Skin of body (tissue), 3 donors: ENCODE measurements at places on chromosomes 1 and 21.

DNA sequence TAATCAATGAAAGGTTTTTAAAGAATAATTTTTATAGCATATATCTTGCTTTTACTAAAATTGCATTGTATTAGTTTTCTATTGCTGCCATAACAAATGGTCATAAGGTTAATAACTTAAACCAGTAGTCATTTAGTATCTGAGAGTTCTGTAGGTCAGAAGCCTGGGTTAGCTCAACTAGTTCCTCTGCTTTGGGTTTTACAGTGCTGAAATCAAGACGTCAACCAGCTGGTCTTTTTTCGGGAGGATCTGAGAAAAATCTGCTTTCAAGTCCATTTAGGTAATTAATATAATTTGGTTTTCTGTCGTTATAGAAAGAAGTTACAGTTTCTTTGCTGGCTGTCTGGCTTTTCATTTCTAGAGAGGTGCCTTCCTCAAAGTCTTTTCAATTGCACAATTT lies 577.7 kb downstream of the MRPL39 start:
- DNase-seq: no peak

GRCh38 chr1:167500283-167500860 lies 18.0 kb downstream of the CD247 start:
- DNase-seq: no peak

- DNase-seq: no peak
Observed at GRCh38 chr1:6600410-6601048, 2.1 kb downstream of the KLHL21 start.

DNA sequence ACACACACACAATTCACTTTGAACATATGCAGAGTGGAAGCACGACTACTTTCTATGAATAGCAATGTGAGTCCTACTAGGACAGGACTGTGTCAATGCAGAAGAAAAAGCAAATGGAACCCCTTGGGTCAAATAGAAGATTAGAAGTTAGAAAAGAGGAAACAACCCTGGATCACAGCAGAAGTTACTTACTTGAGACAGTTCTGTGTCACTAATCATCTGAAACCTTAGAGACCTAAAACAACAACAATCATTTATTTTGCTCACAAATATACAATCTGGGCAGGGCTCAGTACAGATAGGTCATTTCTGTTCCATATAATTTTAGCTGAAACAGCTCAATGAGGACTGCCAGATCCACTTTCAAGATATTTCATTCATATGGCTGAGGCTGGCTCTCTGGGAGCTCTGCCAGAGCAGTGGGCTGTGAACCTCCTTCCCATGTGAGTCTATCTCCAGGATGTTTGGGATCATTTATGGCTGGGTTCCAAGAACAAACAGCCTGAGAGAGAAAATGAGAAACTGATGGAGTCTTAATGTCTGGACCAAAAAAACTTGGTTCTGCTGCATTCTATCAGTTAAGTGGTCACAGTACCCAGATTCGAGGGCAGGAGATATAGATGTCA lies 42.5 kb upstream of the IL10 start:
- DNase-seq: peak; percentile 73

DNA sequence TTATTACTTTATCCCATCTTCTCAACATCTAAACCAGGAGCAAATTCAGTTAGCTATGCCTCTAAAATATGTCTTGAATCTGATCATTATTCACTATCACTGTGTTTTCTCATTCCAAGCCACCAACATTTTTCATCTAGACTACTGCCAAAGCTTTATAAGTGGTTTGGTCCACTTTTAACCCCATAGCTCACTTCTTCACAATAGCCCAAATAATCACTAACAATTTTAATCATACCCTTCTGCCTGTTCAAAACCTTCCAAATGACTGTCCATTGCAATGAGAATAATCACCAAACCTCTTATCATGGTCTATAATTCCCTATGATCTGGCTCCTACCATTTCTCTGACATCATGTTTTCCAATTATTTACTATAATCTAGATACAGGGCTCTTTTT lies 149.8 kb upstream of the ZNHIT6 start:
- no peak for DNase-seq

DNA sequence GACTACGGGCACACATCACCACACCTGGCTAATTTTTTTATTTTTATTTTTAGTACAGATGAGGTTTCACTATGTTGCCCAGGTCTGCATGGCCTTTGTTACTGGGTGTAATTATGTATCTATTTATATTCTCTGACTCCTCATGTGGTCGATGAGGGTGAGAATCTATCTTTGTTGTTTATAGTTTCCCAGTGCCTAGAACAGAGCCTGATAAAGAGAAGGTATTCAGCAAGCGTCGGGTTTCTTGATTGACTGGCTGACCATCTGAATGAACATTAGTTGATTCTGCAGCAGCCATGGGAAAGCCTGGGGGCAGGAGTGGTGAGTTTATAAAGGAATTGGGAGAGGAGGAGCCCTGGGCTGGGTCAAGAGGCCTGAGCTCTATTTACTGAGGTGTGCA lies 28.5 kb downstream of the SERINC2 start:
- no peak for DNase-seq

- DNase-seq: peak; percentile 81
Observed at GRCh38 chr1:172429331-172430127, 9.0 kb downstream of the C1orf105 start.

DNA sequence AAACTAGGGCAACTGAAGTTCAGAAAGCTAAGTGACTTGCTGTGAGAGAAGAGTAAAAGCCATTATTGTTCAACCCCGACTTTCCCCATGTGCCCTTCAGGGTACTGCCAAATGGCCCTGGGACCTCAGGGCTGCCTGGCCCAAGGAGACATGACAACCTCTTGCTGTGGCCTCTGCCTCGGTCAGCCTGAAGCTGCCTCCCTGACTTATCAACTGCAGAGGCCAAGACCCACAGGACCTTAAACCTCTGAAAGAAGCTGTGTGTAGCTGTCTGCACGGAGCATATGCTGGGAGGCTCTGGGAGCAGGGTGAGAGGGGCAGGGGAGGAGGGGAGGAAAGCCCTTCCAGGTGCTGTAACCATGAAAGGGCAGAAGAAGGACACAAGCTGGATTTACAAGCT lies 35.9 kb downstream of the HMGB4 start:
- no peak for DNase-seq

DNA sequence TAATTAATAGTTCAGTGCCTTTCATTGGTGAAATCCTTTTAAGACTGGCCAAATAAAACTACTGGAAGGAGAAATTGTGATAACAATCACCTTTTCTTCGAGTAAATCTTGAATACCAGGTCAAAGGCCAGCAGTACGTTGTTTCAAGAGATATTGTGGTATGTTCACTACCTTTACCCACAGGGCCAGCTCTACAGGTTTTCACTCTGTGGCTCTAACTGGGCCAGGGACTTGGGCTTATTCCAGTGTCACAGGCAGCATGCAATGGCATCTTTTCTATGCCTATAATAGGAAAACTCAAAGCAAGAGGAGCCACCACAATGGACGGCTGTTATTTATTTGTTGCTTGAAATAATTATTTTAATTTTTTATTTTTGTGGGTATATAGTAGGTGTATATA lies 26.8 kb upstream of the LRIF1 start:
- no peak for DNase-seq

DNA sequence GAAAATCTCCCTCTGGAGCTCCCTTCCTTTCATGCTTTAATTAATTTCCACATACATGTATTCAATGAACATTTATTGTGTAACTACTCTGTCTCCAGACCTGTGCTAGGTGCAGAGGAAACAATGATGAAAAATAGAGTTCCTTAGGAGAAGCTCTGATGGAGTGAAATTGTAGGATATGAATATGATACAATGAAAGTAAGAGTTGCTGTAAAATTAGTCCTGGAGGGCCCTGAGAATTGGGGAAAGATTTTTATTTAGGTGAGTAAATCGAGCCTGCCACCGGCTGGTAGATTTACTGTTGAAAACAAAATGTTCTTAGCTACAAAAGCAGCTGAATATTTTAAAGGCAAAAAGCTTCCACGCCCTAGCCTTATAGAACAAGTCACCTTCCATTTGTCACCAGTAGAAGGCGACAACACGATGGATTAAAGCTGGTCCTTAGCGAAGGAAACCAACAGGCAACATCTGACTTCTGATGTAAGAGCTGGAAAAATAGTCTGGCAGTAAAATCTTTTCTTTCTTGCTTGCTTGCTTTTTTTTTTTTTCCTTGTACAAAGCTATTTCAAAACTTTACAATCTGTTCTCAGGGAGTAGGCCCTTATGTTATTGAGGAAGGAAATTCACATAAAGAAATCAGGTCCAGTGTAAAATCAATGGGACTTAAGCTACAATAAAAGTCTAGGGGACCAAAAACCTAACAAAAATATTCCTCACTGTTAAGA lies 82.0 kb upstream of the ROR1 start:
- peak; percentile 97 for DNase-seq

DNA sequence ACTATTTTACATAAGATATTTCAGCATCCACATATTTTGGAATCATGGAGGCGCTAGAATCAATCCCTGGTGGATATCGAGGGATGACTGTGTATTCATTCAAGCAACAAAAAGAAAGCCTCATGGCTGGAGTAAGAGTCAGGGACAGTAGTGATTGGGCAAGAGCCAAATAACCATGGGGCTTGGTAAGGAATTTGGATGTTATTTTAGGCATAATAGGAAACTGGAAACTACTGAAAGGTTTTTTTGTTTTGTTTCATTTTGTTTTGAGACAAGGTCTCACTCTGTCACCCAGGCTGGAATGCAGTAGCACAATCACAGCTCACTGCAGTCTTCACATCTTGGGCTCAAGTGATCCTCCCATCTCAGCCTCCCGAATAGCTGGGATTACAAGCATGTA lies 33.8 kb upstream of the EYA3 start:
- no peak for DNase-seq

- no peak for DNase-seq
Observed at GRCh38 chr1:230504310-230504709, 78.2 kb upstream of the PGBD5 start.

DNA sequence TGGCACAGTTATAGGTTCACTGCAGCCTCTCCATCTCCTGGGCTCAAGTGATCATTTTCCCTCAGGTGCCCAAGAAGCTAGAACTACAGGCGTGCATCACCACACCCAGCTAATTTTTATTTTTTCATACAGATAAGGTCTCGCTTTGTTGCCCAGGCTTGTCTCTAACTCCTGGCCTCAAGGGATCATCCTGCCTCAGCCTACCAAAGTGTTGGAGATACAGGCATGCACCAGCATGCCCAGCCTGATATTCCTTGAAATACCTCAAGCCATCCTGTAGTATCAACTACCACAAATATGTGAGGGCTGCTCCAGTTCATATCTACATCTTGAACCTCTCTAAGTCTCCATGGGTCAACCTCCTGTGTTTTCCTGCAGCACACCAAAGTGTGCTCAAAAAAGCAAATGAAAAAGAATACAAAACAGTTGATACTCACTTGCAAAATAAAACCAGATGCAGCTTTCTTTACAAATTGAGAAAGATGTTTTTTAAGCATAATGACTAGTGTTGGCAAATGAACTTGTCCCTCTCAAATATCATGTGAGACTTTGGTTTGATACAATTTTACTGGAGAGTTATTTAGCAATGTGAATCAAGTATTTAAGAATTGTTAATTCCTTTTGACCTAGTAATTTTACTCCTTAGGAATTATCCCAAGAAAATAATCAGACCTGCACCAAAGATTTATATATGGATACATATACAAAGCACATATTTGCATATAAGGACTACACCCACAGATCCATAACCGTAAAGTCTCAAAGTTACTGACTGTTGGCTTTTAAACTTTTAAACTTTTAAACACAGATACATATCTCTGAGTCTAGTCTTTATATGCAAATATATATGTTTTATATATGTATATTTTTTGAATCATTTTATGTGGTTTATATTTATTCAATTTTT lies 197.7 kb downstream of the NRIP1 start:
- DNase-seq: no peak

DNA sequence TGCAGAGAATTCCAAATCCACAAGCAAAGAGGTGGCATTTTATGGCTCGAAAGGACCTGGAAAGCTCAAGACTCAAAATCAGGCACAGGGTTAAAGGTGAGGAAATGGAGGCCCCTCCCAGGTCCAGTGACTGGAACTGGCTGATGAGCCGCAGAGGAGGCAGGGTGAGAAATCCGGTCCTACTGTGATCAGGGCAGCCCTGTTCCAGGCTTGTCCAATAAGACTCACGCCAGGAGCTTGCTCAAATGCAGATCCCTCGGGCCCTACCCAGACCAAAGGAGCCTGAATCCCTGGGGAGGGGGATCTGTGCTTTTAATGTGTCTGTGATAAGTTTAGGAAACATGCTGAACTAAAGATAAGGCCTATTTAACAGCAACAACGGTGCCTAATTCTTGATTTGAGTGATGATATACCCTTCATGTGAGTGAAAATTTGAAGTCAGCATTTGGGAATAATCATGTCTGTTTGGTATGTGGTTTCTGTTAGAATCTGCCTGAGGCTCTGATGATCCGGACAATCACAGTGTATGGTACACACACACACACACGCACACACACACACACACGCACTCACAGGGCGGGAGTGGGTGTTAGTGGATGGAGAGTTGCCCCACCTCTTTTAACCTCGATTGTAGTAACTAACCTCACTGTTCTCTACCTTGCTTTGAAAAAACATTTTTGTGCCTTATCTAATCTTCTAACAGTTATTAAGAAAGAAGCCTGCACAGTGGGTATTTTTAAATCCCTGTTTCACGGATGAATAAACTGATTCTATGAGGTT lies 54.1 kb upstream of the LYST start:
- DNase-seq: no peak

DNA sequence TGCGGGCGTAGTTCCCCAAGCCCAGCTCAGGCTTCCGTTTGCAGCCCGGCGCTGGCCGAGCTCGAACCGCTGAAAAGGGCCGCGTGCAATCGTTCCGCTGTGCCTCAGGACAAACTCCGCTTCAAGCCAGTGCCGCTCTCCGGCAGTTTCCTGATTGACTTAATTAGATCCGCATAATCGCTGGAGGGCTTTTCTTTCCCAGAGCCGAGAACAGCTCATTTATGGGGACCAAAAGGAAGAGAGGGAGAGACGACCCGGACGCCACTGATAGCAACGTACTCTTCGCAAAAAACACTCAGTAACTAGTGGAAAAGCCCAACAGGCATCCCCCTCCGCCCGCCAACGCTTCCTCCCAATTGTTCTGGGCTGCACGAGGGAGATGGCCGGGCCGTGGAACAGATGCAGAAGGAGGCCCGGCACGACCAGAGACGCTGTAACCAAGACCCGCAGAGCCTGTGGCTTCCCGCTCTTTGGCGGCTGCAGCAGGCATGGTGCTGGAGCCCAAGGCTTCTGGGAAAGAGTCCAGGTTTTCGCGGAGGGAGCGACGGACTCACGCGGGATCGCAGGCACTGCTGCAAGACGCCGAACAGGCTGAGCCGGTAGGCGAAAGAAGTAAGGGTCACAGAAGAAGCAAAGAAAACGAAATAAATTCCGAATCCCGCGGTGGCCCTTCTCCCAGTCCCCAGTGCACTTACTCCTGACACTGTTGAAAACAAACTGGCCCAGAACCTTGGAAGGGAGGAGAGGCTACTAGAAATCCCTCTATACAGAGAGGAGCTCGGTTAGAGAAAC lies 3.6 kb upstream of the FOXD2 start:
- peak; percentile 42 for DNase-seq

- DNase-seq: peak; percentile 61
Observed at GRCh38 chr1:155127105-155127966, at the start of gene EFNA1. EFNA1 (plus strand) TSS chr1:155127876; CDS start chr1:155127978, 102 bp downstream.

- no peak for DNase-seq
Observed at GRCh38 chr1:71153826-71154225, 73.0 kb upstream of the ZRANB2 start.
